ENCODE measurements at places on chromosomes 11 and 22.

- no peak for DNase-seq
- H3K27ac ChIP-seq = peak overlapping the region; percentile 87
These were observed 1.5 kb downstream of the TCF20 start for GRCh38 chr22:42268852-42269410.

- peaks cover 12% of the 10 kb centered on the region for H3K27me3 ChIP-seq
- H3K4me1 ChIP-seq = no peaks in the 10 kb centered on the region
- no peak overlapping the region for H3K4me3 ChIP-seq
- H3K36me3 ChIP-seq = no peaks in the 10 kb centered on the region
These were observed 21.0 kb downstream of the C22orf31 start for GRCh38 chr22:29040385-29041275.

GRCh38 chr22:29442976-29443375 is 4.6 kb downstream of the RFPL1 start:
- H3K36me3 ChIP-seq = no peaks in the 10 kb centered on the region
- no peak for DNase-seq
- peaks cover 6% of the 10 kb centered on the region for H3K27me3 ChIP-seq
- no peaks in the 10 kb centered on the region for H3K4me1 ChIP-seq

- H3K36me3 ChIP-seq = peaks cover 50% of the 10 kb centered on the region
- no peak overlapping the region for H3K27ac ChIP-seq
- no peaks in the 10 kb centered on the region for H3K27me3 ChIP-seq
- H3K4me1 ChIP-seq = peaks cover 51% of the 10 kb centered on the region
These were observed 64.2 kb downstream of the MED15 start for GRCh38 chr22:20571531-20572007.

GRCh38 chr11:59901306-59901705 is 22.7 kb downstream of the OOSP3 start:
- H3K36me3 ChIP-seq = no peaks in the 10 kb centered on the region
- DNase-seq = no peak
- H3K27me3 ChIP-seq = peaks cover 3% of the 10 kb centered on the region

GRCh38 chr11:13603661-13604060 is 64.8 kb upstream of the FAR1 start:
- DNase-seq = no peak
- H3K27ac ChIP-seq = no peak overlapping the region
- no peaks in the 10 kb centered on the region for H3K27me3 ChIP-seq
- H3K36me3 ChIP-seq = no peaks in the 10 kb centered on the region

Measured in activated T-helper 1 cell treated with anti-CD3 and anti-CD28 coated beads, Interleukin-12 subunit alpha, Interleukin-12 subunit beta, Interleukin-2, Interleukin-4 antibody, amounts not matched to agents 30 ng/mL and 10 ng/mL and 1 ng/mL, durations not matched to agents 14 hours and 24 hours and 36 hours (primary cell).